RWPE2 (cell line): ENCODE measurements at places on chromosomes 5 and 9.

DNA sequence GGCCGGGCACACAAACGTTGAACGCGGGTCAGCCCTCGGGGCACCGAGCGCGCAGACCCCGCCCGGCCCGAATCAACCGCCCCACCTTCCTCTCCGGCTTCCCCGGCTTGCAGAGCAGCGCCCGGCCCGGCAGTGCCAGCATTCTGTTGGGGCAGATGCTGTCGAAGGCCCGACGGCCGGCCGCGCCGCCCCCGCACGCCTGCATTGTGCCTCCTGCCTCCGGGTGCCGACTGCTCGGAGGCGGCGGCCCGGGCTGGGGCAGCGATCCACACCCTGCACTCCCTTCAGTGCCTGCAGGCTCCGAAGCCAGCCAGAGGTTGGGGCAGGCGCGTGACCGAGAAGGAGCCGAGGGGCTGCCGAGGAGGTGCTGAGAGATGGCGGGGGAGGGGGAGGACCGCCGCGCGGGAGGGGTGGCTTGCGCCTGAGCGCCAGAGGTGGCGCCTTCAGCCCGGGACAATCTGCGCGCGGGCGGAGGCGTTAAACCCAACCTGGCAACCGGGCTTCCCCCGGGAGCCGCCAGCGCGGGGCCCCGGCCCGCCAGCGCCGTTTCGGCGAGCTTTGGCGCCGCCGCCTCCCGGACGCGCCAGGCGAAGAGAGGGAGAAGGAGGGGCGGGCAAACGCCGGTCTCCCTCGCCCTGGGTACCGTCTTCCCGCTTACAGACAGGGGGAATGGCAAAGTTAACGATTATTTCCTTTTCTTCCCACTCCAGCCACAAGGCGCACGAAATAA, at the start of gene MCIDAS:
Gene MCIDAS, minus strand, starts transcription at position 382 of the 730 bp plus-strand sequence. Its CDS starts 177 bp downstream, at position 205.
- DNase-seq = peak; percentile 80
- H3K36me3 ChIP-seq = no peaks in the 10 kb centered on the region
- H3K27me3 ChIP-seq = no peaks in the 10 kb centered on the region
- peak within 1 kb of the TSS; percentile 40 for H3K27ac ChIP-seq

GRCh38 chr9:116700882-116701865, 14.1 kb downstream of the TRIM32 start:
- H3K4me1 ChIP-seq = peaks cover 21% of the 10 kb centered on the region
- no peaks in the 10 kb centered on the region for H3K27me3 ChIP-seq
- peaks cover 42% of the 10 kb centered on the region for H3K36me3 ChIP-seq

GRCh38 chr9:125649315-125649714, 57.7 kb downstream of the MAPKAP1 start:
- DNase-seq = peak; percentile 73
- no peak overlapping the region for H3K4me3 ChIP-seq
- H3K4me1 ChIP-seq = peaks cover 35% of the 10 kb centered on the region
- H3K27ac ChIP-seq = peak overlapping the region; percentile 100

GRCh38 chr9:137387114-137387890, 35.7 kb downstream of the EXD3 start:
- no peak overlapping the region for H3K27ac ChIP-seq
- DNase-seq = no peak
- H3K4me3 ChIP-seq = no peak overlapping the region
- H3K27me3 ChIP-seq = no peaks in the 10 kb centered on the region
- no peaks in the 10 kb centered on the region for H3K4me1 ChIP-seq

GRCh38 chr9:133153227-133154096, 10.3 kb downstream of the GBGT1 start:
- H3K4me1 ChIP-seq = no peaks in the 10 kb centered on the region
- no peaks in the 10 kb centered on the region for H3K27me3 ChIP-seq
- no peak overlapping the region for H3K4me3 ChIP-seq
- DNase-seq = peak; percentile 57
- no peaks in the 10 kb centered on the region for H3K36me3 ChIP-seq
- no peak overlapping the region for H3K27ac ChIP-seq

- H3K27me3 ChIP-seq = no peaks in the 10 kb centered on the region
- no peaks in the 10 kb centered on the region; the same call in 1 of the 2 replicates for H3K36me3 ChIP-seq
These were observed 24.9 kb downstream of the GNAQ start for GRCh38 chr9:78006734-78007133.

DNA sequence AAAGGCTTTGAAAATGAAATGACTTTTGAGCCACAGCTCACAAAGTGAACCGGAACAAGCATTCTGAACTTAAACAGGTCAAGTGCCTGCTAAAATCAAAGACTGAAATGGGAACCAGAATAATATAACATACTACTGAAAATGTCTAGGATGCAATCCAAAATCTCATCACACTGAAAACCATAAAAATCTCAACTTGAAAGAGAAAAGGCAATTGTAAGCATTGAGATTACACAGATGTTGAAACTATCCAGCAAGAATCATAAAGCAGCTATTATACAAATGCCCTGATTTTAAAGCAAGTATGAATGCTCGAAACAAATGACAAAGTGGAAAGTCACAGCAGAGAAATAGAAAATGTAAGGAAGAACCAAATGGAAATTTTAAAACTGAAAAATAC, 211.5 kb upstream of the GAS1 start:
- no peak overlapping the region for H3K27ac ChIP-seq
- H3K27me3 ChIP-seq = no peaks in the 10 kb centered on the region
- no peaks in the 10 kb centered on the region for H3K36me3 ChIP-seq
- peaks cover 11% of the 10 kb centered on the region for H3K4me1 ChIP-seq
- no peak overlapping the region for H3K4me3 ChIP-seq

DNA sequence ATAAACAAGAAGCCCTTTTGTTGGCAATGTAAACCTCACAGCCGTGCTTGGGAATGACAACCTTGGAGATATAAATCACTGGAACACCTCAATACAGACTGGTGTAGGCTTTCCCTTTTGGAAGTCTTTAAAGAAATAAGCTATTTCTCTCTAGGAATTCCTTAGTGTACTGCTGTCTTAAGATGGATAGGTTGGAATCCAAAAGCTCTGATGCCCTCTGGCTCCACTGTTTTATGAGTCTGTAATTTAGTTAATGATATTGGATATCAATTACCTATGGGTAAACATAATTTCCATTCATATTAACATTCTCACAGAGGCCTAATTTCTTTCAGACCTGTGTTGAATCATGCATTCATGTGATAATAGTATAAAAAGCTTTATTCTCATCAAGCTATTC, 435.9 kb upstream of the MPDZ start:
- H3K4me3 ChIP-seq = no peak overlapping the region
- H3K4me1 ChIP-seq = peaks cover 31% of the 10 kb centered on the region
- no peaks in the 10 kb centered on the region for H3K36me3 ChIP-seq

GRCh38 chr5:176658007-176658599, 10.8 kb downstream of the TSPAN17 start:
- no peak for DNase-seq
- peaks cover 7% of the 10 kb centered on the region; the same call in 1 of the 2 replicates for H3K36me3 ChIP-seq

DNA sequence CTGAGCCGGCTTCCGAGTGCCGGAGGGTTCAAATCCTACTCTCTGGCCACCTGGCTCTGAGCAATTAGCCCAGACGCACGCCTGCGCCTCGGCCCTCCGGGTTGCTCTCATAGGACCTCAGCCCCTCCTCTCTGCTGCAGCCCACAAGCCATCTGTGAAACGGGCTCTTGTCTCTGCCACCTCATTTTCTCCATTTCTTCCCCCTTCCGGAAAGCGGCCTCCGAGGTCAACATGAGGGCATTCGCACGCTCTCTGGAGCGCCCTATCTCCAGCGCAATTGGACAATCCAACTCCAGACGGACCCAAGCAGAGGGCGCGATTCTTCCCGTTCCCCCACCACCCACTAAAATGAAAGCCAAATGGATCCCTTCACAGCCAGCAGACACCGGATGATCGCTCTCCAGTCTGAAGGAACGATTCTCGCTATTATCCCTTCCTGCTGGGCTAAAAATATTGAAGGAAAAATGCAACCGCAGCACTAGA, 41.5 kb downstream of the VAV2 start:
- no peak overlapping the region for H3K27ac ChIP-seq
- no peaks in the 10 kb centered on the region for H3K27me3 ChIP-seq
- H3K4me1 ChIP-seq = no peaks in the 10 kb centered on the region

GRCh38 chr9:123417289-123418051, 61.5 kb downstream of the CRB2 start:
- no peak overlapping the region for H3K27ac ChIP-seq
- H3K4me1 ChIP-seq = no peaks in the 10 kb centered on the region
- no peak for DNase-seq
- no peaks in the 10 kb centered on the region for H3K36me3 ChIP-seq
- no peaks in the 10 kb centered on the region for H3K27me3 ChIP-seq

GRCh38 chr9:114089206-114089840, 9.8 kb downstream of the KIF12 start:
- no peaks in the 10 kb centered on the region for H3K4me1 ChIP-seq
- H3K4me3 ChIP-seq = no peak overlapping the region
- no peaks in the 10 kb centered on the region for H3K27me3 ChIP-seq

- H3K4me1 ChIP-seq = peaks cover 32% of the 10 kb centered on the region
- H3K27ac ChIP-seq = no peak overlapping the region
- no peaks in the 10 kb centered on the region for H3K27me3 ChIP-seq
- H3K4me3 ChIP-seq = no peak overlapping the region
- H3K36me3 ChIP-seq = no peaks in the 10 kb centered on the region
These were observed 32.3 kb downstream of the ERP44 start for GRCh38 chr9:100066539-100066938.

DNA sequence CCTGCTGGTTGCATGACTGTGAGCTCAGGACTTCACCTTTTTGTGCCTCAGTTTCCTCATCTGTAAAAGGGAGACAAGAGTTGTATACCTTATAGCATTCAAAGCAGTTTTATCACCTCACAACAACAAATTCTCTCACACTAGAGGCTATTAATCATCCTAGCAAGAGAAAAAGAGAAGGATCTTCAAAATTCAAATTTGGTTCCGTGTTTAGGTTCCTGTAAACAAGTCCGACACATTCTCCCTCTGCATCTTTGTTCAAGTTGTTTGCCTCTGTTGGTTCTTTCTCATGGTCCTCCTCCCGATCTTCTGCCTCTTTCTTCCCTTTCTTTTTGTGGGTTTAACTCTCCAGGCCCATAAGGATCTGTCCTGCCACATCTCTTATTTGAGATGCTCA, 218.0 kb downstream of the PIK3R1 start:
- H3K27me3 ChIP-seq = no peaks in the 10 kb centered on the region
- H3K27ac ChIP-seq = peak overlapping the region; percentile 75
- DNase-seq = no peak
- H3K4me1 ChIP-seq = peaks cover 19% of the 10 kb centered on the region
- H3K36me3 ChIP-seq = no peaks in the 10 kb centered on the region

DNA sequence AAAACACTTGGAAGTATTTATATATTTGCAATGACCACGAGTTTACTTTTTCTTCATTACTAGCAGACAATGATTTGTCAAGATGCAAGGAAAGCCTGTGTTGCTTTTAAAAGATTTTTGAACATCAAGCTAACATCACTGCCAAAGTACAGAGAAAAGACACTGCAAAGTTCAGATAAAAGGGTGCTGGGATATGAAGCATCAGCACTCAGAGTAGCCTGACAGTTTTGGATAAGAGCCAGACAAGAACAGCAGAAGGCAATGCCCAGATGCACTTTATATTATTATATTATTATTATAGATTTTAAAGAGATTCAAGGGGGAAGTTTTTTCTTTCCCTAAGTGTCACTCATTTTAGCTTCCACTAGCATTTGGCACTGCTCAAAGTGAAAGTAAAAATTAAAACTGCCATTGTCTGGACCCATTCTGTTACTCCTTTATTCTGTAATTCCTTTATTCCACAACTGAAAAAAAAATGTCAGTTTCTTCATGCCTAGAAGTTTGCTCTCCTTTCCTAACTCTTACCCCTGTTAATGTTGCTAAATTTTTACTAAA, 240.6 kb downstream of the EFNA5 start:
- DNase-seq = no peak
- H3K4me1 ChIP-seq = peaks cover 33% of the 10 kb centered on the region
- H3K36me3 ChIP-seq = peaks cover 4% of the 10 kb centered on the region; the same call in 1 of the 2 replicates
- no peak overlapping the region for H3K27ac ChIP-seq
- H3K27me3 ChIP-seq = no peaks in the 10 kb centered on the region

DNA sequence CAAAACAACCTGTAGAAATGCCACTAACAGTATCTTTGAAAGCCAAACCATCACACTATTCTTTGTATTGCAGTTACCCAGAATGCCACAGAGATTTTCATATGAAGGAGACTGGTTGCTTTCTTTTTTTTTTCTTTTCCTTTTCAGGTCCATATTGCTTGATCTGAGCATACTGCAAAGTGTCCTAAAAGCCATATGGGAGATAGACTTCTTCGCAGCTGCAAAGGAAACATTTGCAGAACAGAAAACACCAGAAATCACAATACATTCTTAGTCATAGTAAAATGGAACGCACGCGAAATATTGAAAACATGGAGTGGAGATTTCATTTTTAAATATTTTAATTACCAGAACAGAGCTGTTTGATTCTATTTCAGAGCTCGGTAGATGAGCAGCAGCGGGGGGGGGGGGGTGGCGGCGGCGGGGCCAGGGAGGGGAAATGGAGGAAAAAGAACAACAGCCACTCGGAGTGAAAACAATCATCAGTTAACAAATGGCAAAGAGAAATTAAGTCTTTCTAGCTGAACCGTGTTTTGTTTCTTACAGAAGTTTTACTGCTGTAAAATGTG, 284.1 kb downstream of the NFIB start:
- no peaks in the 10 kb centered on the region for H3K27me3 ChIP-seq
- peak overlapping the region; percentile 22 for H3K4me3 ChIP-seq
- DNase-seq = no peak
- H3K4me1 ChIP-seq = peaks cover 32% of the 10 kb centered on the region
- peak overlapping the region; percentile 76 for H3K27ac ChIP-seq

DNA sequence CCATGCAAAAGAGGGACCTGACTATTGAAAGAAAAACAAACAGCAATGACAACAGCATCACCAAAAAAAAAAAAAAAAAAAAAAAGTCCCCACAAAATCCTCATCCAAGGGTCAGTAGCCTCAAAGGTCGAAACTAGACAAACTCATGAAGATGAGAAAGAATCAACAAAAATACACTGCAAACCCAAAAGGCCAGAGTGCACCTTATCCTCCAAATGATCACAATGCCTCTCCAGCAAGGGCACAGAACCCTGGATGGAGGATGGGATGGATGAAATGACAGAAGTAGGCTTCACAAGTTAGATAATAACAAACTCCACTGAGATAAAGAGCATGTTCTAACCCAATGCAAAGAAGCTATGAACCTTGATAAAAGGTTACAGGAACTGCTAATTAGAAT, 250.4 kb upstream of the GRAMD2B start:
- DNase-seq = no peak
- H3K27ac ChIP-seq = no peak overlapping the region
- H3K4me3 ChIP-seq = no peak overlapping the region
- no peaks in the 10 kb centered on the region for H3K27me3 ChIP-seq

- DNase-seq = no peak
- no peaks in the 10 kb centered on the region for H3K36me3 ChIP-seq
- H3K27me3 ChIP-seq = no peaks in the 10 kb centered on the region
- H3K4me3 ChIP-seq = no peak overlapping the region
- H3K4me1 ChIP-seq = no peaks in the 10 kb centered on the region
These were observed 446.4 kb upstream of the KLF4 start for GRCh38 chr9:107935931-107936330.

DNA sequence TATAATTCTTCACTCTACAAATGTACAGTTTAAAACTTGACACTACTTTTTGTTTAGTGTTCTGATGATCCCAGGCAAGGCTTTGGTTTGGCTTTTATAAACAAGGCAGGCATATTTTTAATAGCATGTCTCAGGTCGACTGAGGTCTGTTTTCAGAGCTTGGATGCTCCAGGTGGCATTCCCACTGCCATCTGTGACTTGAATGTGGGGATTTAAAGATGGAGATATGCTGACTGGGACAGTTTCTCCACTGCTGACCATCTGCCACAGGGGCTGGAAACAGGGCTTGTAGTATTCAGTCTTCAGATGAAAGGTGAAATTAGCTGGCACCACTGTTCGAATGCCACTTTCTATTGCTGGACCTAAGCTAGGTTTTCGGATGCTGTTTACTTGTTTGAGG, 1266.2 kb upstream of the CDH18 start:
- H3K4me1 ChIP-seq = no peaks in the 10 kb centered on the region
- H3K36me3 ChIP-seq = no peaks in the 10 kb centered on the region
- H3K27me3 ChIP-seq = peaks cover 12% of the 10 kb centered on the region
- H3K4me3 ChIP-seq = no peak overlapping the region
- DNase-seq = no peak
- H3K27ac ChIP-seq = no peak overlapping the region
